ENCODE measurements at places on chromosomes 16 and 17.

- DNase-seq: no peak
Observed at GRCh38 chr17:61345825-61346666, 53.6 kb upstream of the TBX2 start.

DNA sequence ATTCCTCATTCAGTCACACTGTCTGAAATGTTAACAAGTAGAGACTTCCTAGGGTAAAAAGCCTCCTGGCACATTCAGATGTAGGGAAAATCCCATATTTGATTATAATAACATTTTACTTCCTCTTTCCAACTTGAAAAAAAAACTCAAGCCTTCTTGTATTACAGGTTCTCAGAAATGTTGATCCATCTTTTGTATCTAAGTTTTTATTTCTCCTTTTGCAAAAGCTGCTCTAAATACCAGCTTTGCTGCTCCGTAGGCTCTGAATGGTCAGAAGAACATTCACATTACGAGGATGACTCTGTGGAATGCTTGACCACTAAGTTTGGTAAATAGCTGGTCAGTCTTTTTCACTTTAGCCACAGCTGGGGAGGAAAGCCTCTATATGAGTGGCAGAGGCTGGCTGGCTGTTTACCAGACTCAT, 13.2 kb upstream of the HEATR6 start:
- DNase-seq: no peak

- no peak for DNase-seq
Observed at GRCh38 chr16:67547423-67548264, 14.7 kb upstream of the CTCF start.

DNA sequence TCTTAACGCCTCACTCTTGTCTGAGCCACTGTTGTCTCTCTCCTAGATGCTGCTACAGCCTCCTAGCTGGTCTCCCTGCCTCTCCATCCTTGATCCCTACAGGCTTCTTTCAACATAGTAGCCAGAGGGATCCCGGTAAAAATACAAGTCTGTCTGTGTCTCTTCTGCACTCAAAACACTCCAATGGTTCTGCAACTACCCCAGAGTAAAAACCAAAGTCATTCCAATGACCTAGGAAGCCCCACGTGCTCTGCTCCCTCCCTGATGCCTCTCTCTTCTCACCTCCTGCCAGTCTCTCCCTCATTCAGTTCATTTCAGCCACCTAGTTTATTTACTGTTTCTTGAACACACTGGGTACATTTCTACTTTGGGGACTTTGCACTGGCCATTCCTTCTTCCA, 135.2 kb downstream of the NPIPB5 start:
- no peak for DNase-seq

DNA sequence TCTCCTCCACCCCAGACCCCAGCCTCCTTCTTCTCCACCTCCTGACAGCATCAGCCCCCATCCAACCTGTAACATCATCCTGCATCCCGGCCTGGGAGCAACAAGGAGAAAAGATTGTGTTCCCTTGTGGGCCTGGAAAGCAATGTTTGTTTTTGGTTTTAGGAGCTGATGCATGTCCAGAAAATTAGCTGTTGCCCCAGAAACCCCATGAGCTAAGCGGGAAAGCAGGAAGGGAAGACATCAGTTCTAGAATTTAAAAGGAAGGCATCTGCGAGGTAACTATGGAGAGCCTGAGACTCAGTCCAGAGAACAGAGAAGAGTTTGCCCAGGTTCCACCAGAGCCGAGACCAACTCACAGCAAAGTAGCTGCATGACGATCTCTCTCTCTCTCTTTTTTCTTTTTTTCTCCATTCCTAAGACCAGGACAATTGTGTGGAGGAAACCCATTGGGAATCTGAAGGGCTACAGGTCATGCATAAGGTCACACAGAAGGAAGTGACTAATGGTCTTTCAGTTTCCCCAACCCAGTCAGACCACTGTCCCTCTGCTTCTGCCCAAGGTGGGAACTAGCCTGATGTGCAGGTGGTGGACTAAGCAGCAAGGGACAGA, 124.4 kb downstream of the SLC39A11 start:
- DNase-seq: no peak

GRCh38 chr16:49021136-49021535, 260.5 kb downstream of the CBLN1 start:
- DNase-seq: no peak

DNA sequence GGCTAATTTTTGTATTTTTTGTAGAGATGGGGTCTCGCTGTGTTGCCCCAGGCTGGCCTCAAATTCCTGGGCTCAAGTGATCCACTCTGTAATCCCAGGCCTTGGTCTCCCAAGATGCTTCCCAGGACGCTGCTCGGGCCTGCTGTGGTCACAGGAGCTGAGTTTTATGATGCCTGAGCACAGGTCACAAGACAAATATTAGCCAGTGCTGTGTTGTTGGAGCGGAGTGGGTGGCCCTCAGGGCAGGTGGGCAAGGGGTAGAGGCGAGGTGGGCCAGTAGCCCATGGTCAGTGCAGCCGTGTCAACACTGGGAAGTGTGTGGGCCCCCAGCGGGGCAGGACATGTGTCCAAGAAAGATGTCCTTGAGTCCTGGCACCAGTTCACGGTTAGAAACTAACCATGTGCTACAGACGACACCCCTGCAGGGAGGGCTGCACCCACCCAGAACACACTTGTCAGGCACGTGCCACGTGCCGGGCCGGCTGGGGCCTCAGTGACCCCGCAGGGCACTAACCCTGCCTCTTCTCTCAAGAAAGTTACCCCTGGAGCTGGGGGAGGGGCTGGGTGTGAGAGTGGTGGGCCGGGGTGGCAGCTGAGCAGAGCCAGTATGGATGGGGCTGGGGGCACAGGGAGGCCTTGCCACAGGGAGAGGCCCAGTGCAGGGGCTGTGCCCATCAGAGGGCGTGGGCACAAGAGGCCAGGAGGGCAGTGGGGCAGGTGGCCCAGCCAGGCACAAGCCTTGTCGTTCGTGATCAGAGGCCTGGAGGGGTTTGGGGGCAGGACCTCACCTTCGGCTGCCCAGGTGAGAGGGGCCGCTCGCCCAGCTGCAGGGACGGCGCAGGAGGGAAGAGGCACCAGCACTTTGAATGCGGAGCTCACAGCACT, 103.1 kb upstream of the CHMP6 start:
- DNase-seq: no peak

GRCh38 chr16:85010931-85011845, at the start of gene ZDHHC7:
TSS of gene ZDHHC7 (minus strand) at chr16:85011535. CDS start at chr16:84990618, 20,917 bp downstream.
- peak; percentile 62 for DNase-seq

GRCh38 chr16:12995721-12996372, 94.4 kb downstream of the SHISA9 start:
- no peak for DNase-seq

- no peak for DNase-seq
Observed at GRCh38 chr16:4928227-4928626, 8.7 kb downstream of the PPL start.

- no peak for DNase-seq
Observed at GRCh38 chr16:3716831-3717234, 491 bp downstream of the TRAP1 start.

GRCh38 chr17:29156781-29157180, 23.4 kb downstream of the MYO18A start:
- no peak for DNase-seq

GRCh38 chr17:73431401-73432205, 119.8 kb upstream of the CDC42EP4 start:
- DNase-seq: no peak

DNA sequence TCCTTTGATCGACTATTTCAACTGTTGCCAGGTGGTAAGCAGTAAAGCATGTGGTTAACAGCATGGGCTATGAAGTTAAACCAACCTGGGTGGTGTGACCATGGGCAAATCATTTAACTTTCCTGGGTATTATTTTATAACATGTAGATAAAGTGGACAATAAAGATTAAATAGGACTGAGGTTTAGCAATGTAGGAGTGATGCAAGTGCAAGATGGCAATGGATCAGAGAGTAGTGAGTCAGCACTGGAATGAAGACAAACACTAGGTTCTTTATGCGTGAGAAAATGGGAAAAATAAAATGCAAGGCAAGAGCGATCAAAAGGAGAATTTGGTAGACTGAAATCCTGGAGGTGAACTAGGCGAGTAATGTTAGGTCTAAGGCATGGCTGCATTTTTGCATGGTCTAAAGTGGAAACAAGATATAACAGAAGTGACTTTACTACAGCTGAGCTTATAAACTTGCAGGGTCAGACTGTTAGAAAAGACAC, 222.4 kb upstream of the AXIN2 start:
- peak; percentile 49 for DNase-seq

- DNase-seq: no peak
Observed at GRCh38 chr16:27112093-27112811, 45.5 kb downstream of the C16orf82 start.

DNA sequence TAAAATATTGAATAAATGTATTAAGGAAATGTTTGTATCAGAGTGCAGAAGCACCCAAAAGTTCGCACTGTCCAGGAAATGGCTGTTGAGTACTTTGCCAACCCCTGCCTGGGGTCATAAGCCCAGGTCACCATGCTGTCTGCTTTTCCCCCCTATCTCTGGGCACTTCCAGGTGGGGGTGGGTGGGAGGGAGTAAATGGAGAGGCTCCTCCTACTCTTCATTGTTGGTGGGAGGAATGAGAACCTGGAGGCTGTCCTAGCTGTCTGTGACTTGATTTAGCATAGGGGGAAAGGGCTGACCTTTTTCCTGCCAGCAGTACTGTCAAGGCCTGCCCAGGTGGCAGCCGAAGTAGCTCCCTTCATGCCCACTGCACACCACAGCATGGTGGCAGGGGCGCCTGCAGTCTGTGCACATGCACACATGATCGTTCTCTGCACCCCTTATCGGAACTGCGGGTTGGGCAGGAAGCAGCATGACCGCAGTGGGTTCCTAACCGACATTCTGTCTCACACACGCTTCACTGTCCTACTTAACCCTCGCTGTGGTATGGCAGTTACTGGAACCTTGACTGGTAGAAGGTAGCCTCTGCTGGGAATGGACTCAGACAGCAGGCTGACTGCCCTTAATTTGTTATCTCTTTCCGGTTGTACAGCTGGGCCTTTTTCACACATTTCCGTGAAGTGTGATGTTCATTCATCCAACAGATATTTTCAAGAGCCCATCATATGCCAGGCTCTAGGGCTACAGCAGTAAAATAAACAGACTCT, 41.5 kb downstream of the LDHD start:
- no peak for DNase-seq

DNA sequence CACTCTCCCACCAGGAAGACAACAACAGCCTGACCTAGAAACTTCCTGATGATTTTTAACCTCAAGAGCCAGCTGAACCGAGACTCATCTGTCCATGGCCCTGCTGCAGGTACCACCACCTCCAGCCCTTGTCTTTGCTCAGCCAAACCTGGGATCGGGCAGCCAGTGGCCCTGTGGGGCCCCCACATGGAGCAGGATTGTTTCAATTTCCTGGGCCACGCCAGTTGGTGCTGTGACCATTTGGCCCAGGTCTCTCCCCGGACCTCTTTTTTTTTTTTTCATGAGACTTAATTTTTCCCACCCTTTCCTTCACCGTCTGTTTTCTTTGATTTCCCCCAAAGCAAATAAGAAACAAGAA, 8.3 kb upstream of the HOXB2 start:
- DNase-seq: no peak

GRCh38 chr16:57366544-57367040, 5.7 kb upstream of the CX3CL1 start:
- no peak for DNase-seq

GRCh38 chr17:19656851-19657581, 8.5 kb downstream of the ALDH3A2 start:
- no peak for DNase-seq

GRCh38 chr16:72788269-72788809, 259.6 kb downstream of the ZFHX3 start:
- DNase-seq: no peak

DNA sequence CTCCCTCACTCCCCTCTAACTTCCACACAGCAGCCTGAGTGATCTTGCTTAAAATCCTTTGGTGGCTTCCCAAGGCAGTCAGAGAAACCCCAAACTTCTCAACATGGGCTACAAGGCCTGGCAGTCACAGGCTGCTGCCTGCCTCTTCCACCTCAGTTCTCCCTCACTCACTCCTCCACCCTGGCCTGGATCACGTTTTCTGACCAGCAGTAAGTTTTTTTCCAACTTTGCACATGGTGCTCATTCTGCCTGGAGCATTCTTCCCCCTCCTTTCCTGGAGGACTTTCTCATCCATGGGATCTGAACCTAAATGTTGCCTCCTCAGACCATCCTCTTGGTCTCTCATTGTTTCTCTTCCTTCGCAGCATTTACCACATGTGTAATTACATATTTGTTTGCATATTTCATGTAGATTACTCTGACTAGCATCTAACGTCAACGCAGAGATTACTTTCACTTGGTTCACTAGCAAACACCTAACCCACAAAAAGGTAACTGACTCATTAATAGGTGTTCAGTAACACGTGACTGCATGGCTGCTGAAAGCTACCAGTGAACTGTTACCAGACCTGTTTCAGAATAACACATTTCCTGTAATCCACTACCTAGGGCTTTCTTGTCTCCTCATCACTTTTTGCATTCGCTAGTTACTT, 17.1 kb downstream of the GNA13 start:
- DNase-seq: no peak

- no peak for DNase-seq
Observed at GRCh38 chr17:49944273-49944870, 24.6 kb upstream of the DLX4 start.

DNA sequence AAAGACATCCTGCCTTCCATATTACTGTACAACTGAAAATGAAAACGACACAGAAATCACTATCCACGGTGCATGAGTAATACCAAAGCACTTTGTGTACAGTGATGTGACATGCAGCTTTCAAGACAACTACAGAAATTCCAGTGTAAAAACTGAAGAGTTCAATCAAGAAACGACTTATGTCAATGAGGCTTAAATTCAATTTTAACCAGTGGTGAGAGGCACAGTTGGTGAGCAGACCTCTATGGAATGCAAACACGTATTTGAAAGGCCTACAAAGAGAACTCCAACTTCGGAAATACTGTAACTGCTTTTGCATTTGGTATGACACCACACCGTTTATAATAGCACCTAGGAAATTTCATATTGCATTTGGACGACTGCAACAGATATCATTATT, 87.6 kb downstream of the USP31 start:
- DNase-seq: no peak

GRCh38 chr17:81148986-81149533, 16.2 kb upstream of the PVALEF start:
- DNase-seq: no peak

DNA sequence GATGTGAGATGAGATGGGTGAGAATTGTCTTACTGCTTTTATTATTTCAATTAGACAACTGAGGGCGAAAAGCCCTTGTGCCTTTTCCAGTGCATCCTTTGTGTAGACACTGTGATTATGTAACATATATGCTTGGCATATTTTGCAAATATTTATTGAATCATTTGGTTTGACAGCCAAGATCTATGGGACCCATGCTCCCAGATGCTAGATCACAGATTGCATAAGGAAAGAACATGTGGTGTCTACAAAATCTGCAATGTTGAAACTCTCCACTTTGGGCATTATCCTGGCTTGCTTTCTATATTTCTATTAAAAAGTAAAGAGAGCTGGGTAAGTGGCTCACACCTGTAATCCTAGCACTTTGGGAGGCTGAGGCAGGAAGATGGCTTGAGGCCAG, 4.8 kb upstream of the COG1 start:
- no peak for DNase-seq

GRCh38 chr17:58086953-58087352, 3.7 kb downstream of the DYNLL2 start:
- DNase-seq: no peak

- no peak for DNase-seq
Observed at GRCh38 chr17:77098884-77099545, 41.8 kb upstream of the SEC14L1 start.
